ENCODE measurements at places on chromosomes 2 and 18. TPM values are rescaled to one million over a fixed set of nuclear protein-coding genes. Genes with fewer than 3 reads are reported as not detected.

The TTN gene
- total RNA-seq, result under 0.01 TPM

The MEIS1 gene
- total RNA-seq, result 6.0 TPM

The CRYBA2 gene
- total RNA-seq, result not detected

The PDE1A gene
- total RNA-seq, result not detected

The ACVR1C gene
- 0.59 TPM for total RNA-seq

The CHRNA1 gene
- total RNA-seq, result not detected

The CPLX4 gene
- total RNA-seq, result not detected

The DNAH6 gene
- not detected for total RNA-seq

The UGT1A3 gene
- 0.11 TPM for total RNA-seq

The EFR3B gene
- total RNA-seq, result 0.42 TPM

The LOXL3 gene
- total RNA-seq, result 0.39 TPM

The SUMO1 gene
- total RNA-seq, result 173 TPM

The SMPD4 gene
- total RNA-seq, result 72.5 TPM

The GCG gene
- total RNA-seq, result not detected

DNA sequence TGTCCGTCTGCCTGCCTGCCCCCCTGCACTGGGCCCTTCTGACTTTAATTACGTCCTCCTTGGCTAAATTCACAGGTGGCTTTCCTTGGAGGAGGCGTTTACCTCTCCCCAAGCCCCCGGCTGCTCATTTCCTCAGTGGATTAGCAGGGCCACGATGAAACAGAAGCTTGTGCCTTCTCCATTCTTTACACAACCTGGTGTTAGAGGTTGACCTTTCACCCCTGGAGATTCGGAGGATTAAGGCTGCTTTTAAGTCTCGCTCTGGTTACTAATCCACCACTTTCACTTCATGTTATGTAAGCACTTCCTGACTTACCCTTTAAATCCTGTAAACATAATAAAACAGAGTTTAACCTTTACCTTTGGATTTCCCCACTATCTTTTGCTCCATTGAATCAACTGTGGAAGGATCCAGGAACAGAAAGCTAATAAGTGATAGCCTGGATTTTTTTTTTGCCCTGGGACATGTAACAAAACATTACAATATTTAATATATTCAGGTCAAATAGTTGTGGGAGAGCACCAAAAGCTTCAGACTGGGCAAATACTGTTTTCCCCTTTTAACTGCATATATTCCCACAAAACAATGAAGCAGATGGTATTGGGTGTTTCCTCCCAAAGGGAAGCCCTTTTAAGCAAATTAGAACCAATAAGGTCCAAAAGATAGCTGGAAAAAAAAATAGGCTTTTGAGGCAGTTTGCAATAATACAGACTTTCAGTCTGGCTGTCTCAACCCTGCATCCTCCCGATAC, 370.2 kb downstream of the EN1 start:
- DNase-seq, result peak; percentile 88

GRCh38 chr2:240960971-240961876, 37.2 kb upstream of the SNED1 start:
- DNase-seq, result peak; percentile 86

DNA sequence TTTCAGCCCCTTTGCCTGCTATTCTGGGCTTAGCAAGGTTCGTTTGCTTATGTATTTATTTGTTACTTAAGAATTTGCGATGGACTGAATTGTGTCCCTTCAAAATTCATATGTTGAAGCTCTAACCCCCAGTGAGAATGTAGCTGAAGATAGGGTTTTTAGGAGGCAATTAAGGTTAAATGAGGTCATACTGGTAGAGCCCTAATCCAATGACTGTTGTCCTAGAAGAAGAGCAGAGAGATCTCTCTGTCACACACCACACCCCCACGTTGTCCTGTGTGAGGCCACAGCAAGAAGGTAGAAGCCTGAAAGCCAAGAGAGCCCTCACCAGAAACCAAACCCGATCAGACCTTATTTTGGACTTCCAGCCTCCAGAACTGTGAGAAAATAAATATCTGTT, 66.7 kb downstream of the KIAA1328 start:
- no peak for DNase-seq

DNA sequence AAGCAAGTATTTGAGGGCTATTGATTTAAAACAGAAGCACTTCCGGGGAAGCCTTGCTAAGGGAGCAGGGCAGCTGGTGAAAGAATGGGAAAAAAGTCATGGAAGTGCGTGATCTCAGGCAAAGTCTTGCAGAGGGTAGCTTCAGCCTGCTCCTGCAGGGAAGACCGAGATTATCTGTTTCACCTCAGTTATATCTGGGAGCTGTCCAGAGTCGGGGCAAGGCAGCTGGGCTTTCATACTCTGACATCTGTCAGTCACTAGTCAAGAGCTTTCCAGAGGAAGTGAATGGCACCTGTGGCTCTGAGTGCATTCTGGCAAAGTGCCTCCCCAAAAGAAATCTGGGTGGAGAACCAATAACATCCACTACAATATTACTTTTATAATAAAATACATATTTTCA, 8.7 kb downstream of the NXPH2 start:
- DNase-seq, result no peak

DNA sequence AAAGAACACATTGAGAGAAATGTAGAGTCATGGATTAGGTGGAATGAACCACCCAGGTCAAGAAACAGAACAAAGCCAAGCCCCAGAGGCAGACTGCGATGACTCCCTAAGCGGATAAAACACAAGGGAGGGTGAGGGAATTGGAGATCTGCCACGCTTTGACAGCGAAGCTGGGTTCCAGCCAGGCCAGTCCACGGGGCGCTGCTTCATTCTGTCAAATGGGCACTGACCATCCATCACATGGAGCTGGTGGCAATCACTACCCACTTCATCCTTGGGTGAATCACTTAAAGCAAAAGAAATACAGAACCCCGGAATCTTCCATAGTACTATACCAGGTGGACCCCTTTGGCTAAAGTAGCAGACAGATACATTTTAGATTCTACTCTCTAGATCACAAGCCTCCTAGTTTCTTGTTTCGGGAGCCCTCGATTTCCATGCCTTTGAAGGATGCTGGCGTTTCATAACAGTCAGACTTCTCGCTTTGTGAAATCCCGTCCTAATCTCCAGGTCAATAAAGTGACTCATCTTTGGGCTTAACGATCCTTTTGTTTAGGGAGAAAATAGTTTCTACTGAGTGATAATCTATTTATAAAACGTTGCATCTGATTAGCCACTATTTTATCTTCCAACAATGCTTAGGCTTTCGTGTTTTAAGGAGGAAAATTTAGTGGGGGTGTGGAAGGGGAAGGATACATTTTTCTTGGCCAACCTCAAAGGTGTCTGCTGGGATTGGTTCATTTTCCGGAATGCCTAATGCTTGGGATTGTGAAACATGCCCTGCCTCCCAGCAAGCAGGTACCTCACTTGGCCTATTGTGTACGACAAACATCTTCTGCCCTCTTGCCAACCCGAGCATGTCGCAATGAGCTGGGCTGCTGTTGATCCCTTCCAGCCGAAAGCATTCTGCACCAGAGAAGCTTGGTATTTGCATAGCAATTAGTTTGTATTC, 44.1 kb upstream of the HDAC4 start:
- peak; percentile 94 for DNase-seq

DNA sequence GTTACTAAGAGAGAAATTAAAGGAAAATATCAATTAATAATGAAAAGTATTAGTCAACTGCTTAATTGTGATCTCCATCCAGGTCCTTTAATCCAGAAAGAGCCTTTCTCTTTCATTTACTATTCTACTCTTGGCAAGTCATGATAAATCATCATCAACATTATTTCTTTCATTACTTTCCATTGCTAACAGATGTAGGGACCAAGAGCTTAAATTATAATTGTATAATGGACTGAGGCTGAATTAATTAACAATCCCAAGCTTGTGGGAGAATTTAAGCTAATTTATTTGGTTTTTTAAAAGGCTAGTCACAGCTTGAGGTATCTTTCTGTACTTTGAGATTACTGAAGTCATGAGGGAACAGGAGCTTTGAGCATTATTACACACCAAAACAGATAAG, 223.9 kb downstream of the ERBB4 start:
- no peak for DNase-seq

GRCh38 chr2:43879261-43879660, 40.5 kb downstream of the ABCG8 start:
- DNase-seq, result no peak

DNA sequence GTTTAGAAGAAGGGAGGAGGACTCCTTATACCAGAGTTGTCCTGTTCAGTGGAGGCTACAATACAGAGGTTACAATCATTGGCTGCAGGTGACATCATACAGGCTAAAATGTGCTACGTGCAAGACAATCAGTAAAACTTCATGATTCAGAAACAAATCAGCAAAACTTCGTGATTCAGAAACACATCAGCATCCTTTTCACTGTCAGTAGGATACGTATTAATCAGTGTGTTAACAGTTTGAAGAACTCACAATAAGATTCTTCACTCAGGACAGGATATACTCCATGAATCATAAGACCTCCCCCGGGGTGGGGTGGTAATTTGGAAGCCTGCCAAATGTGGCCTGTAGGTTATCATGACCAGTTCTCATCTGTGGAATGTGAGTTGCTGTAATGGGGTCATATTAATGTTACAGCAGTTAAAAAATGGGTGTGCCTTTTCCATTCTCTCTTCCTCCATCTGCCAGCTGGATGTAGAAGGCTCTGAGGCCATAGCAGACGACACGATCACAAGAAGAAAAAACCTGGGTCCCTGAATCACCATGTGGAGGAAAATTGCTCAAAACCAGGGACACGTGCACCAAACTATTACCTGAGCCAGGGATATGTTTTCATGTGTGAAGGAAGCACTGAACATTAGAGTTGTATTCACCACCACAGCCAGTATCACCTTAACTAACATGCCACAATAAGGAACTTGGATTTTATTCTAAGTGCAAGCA, 134.8 kb upstream of the CREB1 start:
- DNase-seq, result no peak

GRCh38 chr18:50189160-50189559, 5.8 kb downstream of the MYO5B start:
- DNase-seq, result no peak

DNA sequence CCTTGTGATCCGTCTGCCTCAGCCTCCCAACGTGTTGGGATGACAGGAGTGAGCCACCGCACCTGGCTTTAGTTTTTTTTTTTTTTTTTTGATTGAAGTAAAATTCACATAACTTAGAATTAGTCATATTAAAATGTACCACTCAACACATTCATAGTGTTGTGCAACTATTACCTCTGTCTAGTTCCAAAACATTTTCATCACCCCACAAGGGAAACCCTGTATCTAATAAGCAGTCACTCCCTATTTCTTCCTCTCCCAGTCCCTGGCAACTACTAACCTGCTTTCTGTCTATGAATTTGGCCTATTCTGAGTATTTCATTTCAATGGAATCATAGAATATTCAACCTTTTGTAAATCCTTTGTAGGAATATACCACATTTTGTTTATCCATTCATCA, 123.9 kb upstream of the FAM117B start:
- DNase-seq, result no peak

DNA sequence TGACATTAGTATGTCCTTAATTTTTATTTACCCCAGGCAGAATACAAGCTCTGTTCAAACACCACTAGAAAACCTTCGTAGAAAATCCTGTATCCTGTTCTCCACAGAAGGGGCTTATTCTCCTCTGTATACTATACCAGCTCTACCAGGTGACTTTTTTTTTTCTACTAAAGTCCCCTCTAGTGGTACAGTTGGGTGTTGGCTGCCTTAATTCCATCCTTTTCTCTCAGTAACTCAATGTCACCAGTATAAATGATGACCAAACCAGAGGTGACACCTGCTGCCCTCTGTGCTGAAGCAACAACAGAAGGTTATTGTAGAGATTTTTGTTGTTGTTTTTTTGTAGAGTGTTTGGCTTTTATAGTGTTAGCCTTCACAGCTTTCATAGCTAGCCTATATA, 1322.0 kb downstream of the LRP1B start:
- DNase-seq, result peak; percentile 8

DNA sequence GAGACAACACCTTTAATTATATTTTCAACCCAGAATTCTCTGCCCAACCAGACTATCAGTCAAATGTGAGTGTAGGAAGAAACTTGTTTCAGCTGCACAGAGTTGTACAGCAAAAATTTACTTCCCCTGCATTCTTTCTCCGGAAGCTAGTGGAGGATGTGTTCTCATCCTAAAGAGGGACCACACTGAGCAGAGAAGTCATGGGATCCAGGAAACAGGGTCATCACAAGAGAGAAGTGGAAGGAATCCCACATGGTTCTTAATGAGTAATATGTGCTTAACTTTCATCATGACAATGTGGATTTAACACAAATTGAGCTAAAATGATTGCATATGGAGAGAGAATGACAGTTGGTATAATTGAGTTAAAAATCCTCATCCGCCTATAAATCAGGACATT, 78.2 kb downstream of the INPP4A start:
- DNase-seq, result no peak

GRCh38 chr18:63105636-63106316, 213.8 kb downstream of the BCL2 start:
- no peak for DNase-seq

DNA sequence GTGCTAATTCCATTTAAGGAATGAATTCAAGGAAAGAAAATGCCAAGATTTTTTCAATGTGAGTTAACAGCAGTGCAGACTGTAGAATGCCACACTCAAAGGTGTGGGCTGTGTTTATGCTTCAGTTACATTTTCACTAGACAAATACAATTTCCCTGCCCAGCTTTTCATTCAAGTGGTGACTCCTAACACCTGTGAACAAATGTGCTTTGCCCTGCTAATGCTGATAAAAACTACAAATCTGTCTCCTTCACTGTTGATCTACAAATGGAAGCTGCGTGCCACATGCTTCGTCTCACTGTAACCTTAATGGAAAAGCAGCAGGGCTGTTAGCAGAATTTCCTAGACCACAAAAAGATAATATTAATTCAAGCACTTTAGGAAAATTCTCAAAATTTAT, 19.8 kb upstream of the TCF4 start:
- DNase-seq, result no peak

GRCh38 chr2:8421658-8422449, 260.0 kb upstream of the ID2 start:
- DNase-seq, result no peak

DNA sequence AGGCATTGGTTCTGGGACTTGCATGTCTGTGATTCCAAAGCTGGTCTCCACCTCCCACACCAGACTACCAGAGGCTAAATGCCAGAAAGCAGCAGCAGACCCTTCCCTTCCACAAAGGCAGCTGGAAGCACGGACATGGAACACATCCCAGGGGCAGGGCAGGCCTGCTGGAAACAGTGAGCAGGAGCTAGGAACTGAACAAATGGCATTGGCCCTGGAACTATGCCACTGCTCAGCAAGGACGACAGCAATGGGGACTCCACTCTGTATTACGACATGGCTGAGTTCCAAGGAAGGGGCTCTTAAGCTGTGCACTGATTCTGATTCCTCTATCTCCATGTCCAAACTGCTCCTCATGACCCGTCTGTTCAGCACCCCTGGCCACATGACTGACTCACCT, 77.8 kb upstream of the TFCP2L1 start:
- no peak for DNase-seq

- DNase-seq, result no peak
Observed at GRCh38 chr2:56185101-56185581, 1.4 kb downstream of the CCDC85A start.

GRCh38 chr2:28600181-28600580, 104.3 kb downstream of the PLB1 start:
- DNase-seq, result no peak

GRCh38 chr2:29526587-29527586, 394.5 kb downstream of the ALK start:
- no peak for DNase-seq
